ENCODE measurements at places on chromosomes 13 and 19.

GRCh38 chr19:55858969-55859368, 22.6 kb downstream of the NLRP4 start:
- no peak for DNase-seq

- DNase-seq = no peak
These were observed 51.0 kb downstream of the WDFY2 start for GRCh38 chr13:51635137-51635878.

DNA sequence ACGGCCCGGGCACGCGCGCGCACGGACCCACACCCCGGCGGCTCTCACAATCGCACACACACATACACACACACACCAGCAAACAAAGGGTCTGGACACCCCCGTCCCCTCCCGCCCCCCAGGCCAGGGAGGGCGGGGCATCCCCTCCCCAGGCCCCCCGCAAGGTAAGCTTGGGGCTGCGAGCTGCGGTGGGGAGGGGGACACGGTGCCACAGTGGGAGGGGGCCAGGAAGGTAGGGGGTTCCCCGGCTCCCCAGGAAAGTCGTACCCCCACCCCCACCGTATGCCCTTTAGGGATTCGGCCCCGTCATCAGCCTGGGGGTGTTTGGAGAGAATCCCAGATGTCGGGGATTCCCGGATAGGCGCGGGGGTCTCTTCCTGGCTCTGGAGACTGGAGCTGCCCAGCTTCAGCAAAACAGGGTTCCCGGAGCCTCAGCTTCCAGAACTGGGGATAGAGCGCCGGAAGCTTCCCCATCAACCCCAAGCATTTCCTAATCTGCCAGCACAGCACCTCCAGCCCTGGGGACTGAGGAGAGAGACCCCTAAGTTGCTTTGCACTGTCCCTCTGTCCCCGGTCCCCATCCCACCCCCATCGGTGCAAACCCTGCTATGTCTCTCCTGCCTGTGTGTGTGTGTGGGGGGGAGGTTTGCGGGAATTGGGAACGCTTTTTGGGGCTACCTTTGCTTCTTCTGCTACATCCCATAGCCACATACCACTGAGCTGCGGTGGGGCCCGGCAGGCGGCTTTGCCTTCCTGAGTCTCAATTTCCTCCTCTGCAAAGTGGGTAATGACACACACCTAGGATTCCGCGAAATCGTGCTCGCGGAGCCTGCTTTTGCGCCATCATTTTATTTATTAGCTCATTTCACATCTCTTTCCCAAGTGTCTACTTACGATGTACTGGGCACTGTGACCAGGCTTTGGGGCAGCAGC, 1.8 kb upstream of the CDC37 start:
- no peak for DNase-seq

GRCh38 chr19:12834566-12834943, at the start of gene RTBDN:
Gene RTBDN, minus strand, starts transcription at chr19:12834579. Its CDS starts 4,600 bp downstream, at chr19:12829979.
- no peak for DNase-seq

DNA sequence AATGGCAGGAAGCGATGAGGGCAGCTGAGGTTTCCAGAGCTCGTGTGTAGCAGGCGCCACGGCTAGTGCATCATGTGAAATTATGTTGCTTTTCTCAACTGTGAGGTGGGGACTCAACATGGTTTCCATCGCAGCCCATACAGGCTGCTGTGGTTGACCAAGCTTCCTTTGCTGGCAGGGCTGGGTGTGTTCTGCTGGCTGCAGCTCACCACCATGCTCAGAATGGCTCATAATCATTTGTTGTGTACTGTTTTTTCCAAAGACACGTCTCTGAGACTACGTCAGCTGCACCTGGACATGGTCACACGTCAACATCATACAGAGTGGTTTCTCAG, 16.1 kb upstream of the RASA3 start:
- peak; percentile 95 for DNase-seq

- DNase-seq = no peak
These were observed 3.7 kb downstream of the CD70 start for GRCh38 chr19:6587093-6587820.

DNA sequence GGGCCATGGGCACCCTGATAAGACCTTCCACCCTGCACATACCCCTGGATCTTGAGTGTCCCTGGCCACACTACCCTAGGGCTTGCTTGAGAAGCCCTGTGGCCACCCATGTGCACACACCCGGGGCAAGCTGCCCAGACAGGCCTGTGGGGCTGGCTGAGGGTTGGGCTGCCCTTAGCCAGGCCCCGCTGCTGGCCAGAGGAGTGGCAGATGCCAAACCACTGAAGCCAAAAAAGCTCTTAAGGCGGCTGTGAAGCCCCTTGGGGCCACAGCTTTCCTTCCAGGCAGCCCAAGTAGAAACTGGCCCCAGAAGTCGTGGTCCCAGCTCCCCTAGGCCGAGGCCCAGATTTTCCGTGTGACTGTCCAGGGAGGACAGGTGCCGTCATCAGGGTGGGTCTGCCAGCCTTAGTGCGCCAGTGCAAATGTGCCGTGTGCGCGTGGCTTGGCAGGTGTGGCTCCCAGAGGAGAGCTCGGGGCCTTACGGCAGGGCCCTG, 14.8 kb downstream of the CEBPG start:
- DNase-seq = no peak

- no peak for DNase-seq
These were observed 284.7 kb downstream of the SLC7A1 start for GRCh38 chr13:29310806-29311205.

- no peak for DNase-seq
These were observed 7.9 kb upstream of the SHC2 start for GRCh38 chr19:468587-469256.

- DNase-seq = no peak
These were observed 1678.9 kb downstream of the PCDH9 start for GRCh38 chr13:65551208-65551607.

DNA sequence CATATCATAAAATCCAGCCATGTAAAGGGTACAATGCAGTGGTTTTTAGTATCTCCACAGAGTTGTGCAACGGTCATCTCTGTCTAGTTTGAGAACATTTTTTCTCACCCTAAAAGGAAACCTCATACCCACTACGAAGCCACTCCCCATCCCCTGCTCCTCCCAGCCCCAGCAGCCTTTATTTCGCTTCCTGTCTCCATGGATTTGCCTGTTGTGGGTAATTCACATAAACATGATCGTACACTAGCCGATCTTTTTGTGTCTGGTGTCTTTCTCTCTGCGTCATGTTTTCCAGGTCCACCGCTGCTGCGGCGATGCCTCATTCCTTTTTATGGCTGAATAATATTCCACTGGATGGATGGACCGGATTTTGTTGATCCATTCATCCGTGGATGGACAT, 28.6 kb downstream of the BICRA start:
- DNase-seq = no peak

GRCh38 chr13:22748866-22749577, 431.8 kb upstream of the SGCG start:
- DNase-seq = no peak

DNA sequence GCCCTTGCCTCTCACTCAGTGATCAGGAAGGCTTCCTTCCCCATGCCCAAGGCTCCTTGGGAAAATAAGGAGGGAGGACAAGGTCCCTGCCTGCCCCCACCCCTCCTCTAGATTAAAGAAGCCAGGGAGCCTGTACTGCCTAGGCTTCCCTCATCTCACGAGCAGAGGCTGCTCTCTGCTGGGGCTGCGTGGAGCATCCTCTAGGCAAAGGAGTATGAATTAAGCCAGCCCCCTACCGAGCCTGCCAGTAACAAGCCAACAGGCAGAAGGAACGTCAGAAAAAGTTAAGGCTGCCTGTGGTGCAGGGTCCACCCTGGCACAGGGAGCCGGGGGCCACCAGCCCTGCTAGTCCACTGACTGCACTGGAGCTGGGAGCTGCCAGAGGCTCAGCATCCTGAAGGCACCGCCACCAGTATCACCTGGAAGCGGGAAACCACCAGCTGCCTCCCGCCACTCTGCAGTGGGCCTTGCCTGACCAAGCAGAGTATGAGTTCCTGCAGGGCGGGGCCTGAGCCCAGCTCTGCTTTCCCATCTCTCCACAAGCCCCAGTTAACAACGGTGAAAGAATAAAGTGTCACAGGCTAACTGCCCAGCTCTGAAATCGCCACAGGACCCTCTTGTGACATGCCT, 6.8 kb downstream of the NAPA start:
- no peak for DNase-seq

GRCh38 chr19:18156841-18157464, 4.0 kb downstream of the PIK3R2 start:
- DNase-seq = no peak

GRCh38 chr19:46962030-46962570, 57.5 kb upstream of the NPAS1 start:
- DNase-seq = no peak

DNA sequence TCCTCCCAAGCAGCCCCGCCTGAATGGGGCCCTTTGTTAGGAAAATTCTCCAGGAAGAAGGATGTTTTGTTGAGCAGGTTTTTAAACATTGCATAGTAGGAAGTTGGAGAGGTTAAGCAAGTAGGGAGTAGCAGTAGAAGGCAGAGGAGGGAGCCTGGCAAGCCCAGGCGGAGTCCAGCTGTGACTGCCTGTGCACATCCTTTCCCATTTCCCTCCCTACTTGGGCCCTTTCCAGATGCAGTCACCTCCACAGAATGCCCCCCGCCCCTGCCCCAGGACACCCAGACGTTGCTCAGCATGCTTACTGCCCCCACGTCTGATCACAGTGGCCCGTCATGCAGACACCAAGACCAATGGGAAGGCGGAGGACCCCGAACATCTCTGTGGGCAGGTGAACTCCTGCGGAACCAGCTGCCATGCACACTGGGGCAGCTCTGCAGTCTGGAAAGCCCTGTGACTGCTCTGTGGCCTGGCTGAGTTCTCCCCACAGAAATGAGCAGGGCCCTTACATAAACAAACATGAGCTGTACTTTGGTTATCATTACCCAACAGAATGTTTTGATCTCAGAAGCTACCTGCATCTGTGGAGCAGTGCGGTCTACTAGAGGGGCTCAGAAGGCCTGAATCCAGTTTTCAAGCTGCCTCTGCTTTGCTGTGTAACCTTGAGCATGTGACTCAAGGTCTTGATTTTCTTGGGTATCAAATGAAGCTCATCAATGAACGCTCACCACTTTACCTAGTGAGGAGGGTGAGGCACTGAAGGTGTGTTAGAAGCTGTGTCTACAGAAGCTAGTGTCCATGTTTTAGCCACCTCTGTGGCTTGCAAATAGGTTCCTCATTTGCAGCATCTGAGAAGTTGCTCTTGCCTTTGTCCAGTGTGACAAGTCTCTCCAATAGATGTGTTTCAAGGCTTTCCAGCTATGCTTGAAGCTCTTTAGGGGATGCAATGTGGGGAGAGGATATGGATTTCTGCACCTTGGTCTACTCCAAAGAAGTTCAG, 84.2 kb downstream of the TNFRSF19 start:
- no peak for DNase-seq

- DNase-seq = no peak
These were observed 126.6 kb downstream of the AKAP11 start for GRCh38 chr13:42398533-42398932.

DNA sequence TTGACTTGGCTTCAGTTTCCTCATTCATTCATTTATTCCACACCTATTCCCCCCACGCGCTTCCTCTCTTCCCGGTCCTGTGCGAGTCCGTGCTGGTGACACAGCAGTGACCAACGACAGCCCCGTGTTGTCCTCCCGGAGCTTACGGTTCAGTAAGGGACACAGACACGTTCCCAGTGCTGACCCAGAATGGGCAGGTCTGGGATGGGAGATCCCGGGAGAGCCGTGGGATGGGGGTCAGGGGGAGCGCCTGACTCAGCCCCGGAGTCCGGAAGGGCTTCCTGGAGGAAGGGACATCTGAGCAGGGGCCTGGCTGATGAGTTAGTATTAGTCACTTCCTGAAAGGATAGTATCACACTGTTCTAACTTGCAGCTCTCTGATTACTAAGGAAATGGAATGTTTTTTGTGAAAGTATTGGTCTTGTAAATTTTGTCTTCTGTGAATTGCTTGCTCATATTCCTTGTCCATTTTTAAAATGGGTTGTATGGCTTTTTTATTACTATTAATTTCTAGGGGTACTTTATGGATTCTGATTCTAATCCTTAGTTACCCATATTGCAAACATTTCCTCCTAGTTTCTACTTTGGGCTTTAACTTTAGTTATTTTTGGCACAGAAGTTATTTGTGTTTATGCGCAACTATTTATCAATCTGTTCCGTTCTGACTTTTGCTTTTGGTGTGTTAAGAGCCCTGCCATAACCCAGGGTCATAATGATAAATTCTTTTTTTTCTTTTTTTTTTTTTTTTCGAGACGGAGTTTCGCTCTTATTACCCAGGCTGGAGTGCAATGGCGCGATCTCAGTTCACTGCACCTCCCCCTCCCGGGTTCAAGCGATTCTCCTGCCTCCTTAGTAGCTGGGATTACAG, 708 bp upstream of the ERCC1 start:
- no peak for DNase-seq

DNA sequence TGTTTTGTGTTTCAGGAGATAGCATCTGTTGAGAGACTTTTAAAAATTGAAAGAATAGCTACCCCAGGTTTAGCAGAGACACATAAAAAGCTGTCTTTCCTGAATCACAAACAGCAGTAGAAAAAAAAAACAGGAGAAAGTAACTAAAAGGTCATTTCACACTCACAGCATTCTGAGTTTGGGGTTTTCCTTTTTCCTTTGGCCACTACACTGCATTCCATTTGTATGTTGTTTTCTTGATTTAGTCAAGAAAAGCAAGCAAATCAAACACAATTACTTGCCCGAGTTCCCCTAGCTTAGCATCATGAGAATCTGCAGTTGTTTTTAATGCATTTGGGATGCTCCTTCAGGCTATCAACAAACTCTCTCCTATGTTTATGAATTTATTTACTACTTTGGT, 161.0 kb downstream of the KCTD12 start:
- no peak for DNase-seq

GRCh38 chr19:28627669-28628068, 585.3 kb downstream of the UQCRFS1 start:
- DNase-seq = no peak

DNA sequence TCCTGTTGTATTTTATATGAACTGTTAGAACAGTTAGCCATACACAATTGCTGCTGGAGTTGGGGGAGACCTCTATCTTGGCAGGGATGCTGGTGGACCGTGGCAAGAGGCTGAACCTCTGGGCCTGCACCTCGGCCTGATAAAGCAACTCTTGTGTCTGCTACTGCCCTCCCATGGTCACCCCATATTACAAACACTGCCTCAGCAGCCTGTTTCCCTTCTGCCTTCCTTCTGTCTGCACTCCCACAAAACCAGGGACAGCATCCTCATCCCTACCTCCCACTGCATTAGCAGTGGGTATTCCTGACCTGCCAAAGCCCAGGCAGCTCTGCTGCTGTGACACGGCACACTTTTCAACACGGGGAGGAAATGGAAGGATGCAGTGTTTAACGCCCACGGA, 456.4 kb downstream of the FGF14 start:
- no peak for DNase-seq

DNA sequence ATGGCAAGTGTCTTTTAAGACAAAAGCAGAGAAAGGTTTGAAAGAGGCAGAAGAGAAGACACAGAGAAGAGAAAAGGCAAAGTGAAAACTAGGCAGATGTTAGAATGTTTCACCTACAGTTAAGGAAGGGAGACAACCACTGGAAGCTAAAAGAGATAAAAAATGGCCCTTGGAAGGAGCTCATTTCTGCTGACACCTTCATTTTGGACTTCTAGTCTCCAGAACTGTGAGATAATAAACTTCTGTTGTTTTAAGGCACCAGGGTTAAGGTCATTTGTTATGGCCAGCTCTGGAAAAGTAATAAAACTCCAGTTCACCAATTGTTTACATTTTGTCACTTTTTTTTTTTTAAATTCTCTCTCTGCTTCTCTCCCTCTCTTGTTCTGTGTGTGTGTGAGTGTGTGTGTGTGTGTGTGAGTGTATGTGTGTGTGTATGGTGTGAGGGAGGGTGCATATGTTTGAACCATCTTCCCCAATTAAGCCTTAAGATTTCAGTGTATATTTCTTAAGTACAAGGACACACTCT, 374.6 kb downstream of the DACH1 start:
- no peak for DNase-seq

- no peak for DNase-seq
These were observed 375.4 kb upstream of the ZNF507 start for GRCh38 chr19:31970027-31970461.
